Activated T-cell treated with anti-CD3 and anti-CD28 coated beads, Interleukin-2, amount 50 U/mL, for 1 hour (primary cell): ENCODE measurements at places on chromosomes 11 and 22.
A peak's percentile ranks its signal among the peaks of the same experiment; 100 is the strongest.

DNA sequence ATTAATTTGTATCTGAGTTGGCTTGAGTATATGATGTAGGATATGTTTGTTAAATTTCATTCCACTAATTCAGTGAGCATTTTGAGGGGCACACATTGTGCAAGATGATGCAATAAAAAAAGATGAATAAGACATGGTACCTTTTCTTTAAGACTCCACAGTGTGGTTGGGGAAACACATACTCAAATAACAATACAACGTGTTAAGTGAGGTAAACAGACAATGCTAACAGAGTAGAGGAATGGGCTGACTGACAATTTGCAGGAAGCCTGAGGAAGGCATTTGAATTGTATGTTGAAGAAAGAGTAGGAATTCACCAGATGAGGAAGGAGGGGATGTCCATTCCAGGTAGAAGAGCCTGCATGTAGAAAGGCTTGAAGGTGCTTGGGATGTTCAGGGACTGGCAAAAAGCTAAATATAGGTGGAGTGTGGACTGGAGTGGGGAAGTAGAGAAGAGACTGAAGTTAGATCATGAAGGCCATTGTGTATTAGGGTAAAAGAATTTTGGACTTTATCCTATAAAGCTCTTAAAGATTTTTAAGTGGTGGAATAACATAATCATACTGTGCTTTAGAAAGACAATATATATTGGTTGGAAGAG is 6.8 kb downstream of the RNF169 start:
- no peak for DNase-seq

- no peak for DNase-seq
Observed at GRCh38 chr22:29503811-29504372, 23.9 kb downstream of the NEFH start.

- DNase-seq = no peak
Observed at GRCh38 chr11:46357483-46357936, 10.2 kb downstream of the DGKZ start.

GRCh38 chr11:1381793-1382425 is 7.8 kb upstream of the BRSK2 start:
- DNase-seq = no peak

DNA sequence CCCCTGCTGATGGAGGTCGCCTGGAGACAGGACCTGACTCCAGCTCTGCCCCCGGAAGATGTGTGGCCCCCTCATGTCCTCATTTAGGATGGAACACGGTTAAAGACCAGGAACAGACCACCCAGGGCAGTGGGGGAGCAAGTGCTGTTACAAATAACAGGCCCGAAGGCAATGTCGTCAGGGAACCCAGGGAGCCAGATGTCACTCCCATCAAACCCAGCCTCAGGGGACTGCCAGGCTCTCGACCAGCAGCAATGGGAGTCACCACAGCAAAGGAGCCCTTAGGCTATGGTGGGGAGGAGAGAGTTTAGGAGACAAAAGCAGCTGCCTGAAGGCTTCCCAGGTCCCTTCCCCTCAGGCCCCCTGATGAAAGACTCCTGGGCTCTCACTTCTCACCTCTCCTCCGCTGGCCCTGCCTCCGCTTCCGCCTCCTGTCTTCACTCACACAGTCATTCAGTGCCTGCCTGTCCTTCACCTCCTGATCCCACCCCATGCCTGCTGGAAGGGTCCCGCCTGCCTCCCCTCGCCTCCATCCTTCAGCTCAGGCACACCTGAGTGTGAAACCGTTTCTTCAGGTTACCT is 4.4 kb downstream of the RPS19BP1 start:
- peak; percentile 21 for DNase-seq

GRCh38 chr11:13277768-13278608 is at the start of gene BMAL1:
Gene BMAL1, plus strand, starts transcription at chr11:13277790. Its CDS starts 76,519 bp downstream, at chr11:13354309.
- DNase-seq = peak; percentile 69

- DNase-seq = no peak
Observed at GRCh38 chr11:1733009-1733715, 17.2 kb downstream of the IFITM10 start.

- no peak for DNase-seq
Observed at GRCh38 chr11:1306186-1307162, 3.0 kb downstream of the TOLLIP start.

DNA sequence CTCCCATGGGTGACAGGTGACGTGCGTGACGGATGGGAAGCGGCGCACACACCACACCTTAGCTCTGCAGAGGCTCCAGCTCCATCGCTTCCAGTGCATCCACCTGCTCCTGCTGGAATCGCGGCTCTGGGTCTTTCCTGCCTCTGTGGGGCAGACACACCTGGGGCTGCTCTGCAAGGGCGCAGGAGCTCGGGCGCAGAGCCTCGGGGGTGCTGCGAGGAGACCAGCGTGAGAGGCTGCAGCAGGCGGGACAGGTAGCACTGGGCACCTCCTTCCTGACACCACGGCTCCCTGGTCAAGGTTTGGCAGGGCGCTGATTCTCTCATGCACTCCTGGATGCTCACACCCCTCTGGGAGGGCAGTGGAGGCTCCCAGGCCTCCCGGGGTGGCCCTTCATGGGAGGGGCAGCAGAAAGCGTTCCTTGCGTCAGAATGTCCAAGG is 1494.3 kb downstream of the BRD1 start:
- DNase-seq = no peak

DNA sequence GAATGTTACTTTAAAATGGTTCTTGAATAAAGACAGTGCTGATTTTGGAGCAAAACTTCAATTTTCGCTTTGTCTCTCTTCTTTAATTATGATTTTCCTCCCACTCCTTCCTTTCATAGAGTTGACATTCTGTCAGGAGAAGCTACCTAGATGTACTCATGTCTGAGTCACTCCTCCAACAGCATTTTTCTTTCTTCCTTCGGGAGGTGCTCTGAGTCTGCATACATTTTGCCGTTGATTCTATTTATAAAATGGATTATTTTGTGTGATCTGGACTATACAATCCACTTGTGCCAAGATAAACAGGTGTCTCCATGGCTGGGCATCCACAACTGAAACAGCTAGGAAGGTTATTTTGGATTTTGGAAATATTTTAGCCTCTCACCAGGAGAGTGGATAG is 588.3 kb upstream of the ANO5 start:
- DNase-seq = no peak

GRCh38 chr11:103928802-103929161 is 107.7 kb upstream of the DDI1 start:
- no peak for DNase-seq

DNA sequence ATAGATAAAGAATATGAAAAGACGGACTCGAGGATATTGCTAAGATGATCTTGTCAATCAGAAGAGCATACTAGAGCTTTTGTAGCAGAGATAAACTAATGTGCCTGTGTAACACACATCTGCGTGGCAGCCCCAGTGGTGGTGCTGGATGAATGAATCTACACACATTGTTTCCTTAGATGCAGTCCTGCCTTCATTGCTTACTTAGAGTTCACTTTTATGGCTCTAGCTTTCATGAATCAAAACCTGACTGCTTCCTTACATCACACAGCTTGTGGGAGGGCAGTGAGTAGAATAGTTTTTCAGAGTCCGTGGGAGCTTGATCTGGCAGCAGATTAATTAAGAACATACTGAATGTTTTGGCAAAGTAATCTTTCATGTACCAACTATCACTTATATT is 83.7 kb downstream of the EXT2 start:
- DNase-seq = no peak

DNA sequence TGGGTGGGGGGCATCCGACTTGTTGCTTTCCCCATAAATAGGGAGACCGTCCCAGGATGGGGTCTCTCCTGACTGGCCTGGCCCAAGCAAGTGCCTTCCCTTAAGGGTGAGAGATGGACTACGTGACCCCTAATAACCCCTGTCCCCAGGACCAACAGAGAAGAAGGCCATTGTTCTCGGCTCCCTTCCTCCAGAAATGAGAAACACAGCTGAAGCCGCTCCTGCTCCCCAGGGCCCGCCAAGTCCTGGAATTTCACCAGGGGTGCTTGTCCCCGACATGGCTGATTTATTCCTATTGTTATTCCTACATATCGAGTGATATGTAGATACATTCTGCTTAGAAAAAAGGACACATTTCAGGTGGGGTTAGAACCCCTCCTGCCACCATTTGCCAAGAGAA is 100.8 kb downstream of the TP53I11 start:
- no peak for DNase-seq

GRCh38 chr11:94036096-94036495 is 14.9 kb downstream of the HEPHL1 start:
- DNase-seq = no peak

DNA sequence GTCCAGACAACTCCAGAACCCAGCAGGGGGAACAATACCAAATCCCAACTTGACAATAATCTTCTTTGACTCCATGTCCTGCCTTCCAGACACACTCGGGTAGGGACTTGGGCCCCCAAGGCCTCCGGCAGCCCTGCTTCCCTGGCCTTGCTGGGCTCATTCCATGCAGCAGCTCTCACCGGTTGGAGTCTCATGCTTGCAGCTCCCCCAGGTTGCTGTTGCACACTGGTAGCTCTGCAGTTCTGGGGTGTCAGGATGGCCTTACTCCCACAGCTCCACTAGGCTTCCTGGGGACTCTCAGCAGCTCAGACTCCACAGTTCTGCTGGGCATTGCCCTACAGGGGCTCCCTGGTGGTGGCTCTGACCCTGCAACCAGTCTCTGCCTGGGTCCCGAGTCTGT is 42.8 kb downstream of the ST3GAL4 start:
- no peak for DNase-seq

- DNase-seq = no peak
Observed at GRCh38 chr11:108616549-108616948, 23.0 kb upstream of the EXPH5 start.

DNA sequence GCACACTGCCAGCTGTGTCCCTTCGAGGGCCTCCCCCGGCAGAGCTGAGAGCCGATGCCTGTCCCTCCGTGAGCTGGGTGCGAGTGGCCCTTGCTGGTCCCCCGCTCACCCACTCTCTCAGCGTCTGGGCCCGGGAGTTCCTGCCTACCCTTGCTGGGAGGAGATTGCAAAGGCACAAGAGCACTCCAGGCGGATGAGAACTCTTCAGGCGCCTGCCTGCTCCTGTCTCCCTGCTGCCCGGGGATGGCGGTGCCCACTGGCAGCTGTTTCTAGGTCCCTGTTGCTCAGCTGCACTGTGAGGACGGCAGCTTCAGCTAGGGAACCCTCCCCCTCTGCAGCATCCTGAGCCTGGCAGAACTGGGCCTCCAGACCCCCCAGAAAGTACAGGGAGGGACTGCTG is 61.1 kb downstream of the FLRT1 start:
- DNase-seq = no peak

DNA sequence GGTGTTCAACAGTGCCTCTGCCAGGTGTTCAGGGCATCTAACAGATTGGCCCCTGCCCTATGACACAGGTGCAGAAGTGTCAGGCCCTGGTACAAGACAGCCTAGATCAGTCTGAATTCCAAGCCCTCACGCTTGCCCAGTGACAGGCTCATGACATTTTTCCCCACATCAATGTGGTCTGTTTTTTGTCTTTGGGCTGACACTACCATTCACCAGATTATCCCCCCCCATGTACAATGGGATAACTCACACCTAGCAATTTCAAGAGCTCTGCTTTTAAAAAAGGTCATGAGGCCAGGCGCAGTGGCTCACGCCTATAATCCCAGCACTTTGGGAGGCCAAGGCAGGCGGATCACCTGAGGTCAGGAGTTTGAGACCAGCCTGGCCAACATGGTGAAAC is 155.5 kb upstream of the PITPNB start:
- no peak for DNase-seq

- no peak for DNase-seq
Observed at GRCh38 chr11:86151174-86152005, 82.5 kb upstream of the PICALM start.

GRCh38 chr11:2444821-2445745 is at the start of gene KCNQ1:
Gene KCNQ1, plus strand, starts transcription at chr11:2445008. Its CDS starts 91 bp downstream, at chr11:2445099.
- peak; percentile 49 for DNase-seq

DNA sequence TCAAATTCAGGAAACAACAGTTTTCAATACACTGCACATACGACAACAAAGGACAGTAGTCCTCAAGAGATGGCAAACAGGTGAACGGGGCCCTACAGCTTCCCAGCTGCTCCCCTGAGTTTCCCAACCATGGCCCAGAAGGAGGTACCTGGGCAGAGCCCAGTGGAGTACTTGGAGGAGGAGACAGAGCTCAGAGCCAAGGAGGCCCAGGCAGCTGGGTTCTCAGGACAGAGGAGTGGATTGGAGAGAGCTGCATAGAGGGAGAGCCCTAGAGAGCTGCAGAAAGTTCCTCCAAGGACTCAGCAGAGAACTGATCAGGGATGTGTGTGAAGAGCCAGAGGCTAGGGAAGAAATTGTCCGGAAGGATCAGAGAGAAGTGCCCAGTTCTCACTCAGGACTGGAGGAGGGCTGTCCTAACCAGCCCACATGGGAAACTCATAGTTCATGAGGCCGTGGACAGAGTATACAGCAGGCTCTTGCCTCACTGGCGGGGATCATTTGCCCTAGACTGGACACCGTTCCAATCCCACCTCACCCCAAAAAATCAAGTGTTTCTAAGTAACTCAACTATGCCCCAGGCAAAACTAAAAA is 7.6 kb upstream of the ASCL2 start:
- no peak for DNase-seq

DNA sequence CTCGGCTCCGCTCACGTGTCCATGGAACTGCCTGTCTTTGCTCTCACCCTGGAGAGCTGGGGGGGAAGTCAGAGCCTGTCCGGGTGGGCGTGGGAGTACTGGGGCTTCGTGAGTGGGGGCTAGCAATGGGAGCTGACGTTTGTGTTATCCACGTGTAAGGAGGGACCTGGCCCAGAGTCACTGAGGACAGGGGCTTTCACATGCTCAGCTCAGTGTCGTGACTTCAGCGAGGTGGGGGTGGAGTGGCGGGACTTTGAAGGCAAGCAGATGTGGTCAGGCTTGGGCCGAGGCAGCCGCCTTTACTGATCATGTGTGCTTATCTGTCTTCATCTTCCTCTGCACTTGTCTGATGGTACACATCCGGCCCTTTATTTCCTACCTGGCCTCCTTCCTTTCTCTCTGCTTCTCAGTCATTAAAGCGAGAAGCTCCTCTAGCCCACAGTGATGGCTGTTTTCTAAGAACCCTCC is 113.1 kb upstream of the NNMT start:
- peak; percentile 56 for DNase-seq

GRCh38 chr11:29448246-29448877 is 568.5 kb downstream of the KCNA4 start:
- DNase-seq = no peak

GRCh38 chr22:37752189-37753087 is 55.3 kb upstream of the GCAT start:
- no peak for DNase-seq

DNA sequence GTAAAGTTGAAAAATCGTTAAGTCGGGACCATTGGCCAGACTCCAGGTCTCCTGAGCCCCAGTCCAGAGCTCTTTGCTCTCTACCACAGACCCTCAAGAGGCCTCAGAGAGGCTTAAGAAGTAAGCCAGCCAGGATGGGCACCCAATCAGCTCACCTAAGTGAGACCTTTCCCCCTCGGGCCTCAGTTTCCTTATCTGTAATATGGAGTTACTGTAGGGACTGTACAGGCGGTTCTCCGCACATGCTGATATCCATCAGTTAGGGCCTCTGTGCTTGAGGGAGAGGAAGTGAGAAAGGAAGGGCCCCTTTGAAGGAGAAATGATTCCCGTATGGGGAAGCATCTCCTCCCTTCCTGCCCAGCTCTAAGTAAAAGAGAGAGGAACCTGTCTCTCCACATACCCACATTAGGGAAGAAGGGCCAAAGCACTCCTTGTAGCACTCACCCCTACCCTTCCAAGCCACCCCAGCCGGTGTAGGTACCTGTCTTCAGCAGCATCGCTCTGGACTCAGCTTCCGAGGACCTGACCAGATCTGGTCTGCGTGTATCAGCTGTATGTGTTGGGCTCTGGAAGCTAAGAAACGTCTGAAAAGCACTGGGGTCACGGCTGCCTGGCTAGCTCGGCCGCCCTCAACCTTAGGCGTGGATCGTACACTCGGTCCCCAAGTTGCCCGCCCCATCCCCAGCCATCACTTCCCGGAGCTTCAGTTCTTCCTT is 653 bp downstream of the NAGA start:
- no peak for DNase-seq
